ENCODE measurements at places on chromosomes 1 and 21.

DNA sequence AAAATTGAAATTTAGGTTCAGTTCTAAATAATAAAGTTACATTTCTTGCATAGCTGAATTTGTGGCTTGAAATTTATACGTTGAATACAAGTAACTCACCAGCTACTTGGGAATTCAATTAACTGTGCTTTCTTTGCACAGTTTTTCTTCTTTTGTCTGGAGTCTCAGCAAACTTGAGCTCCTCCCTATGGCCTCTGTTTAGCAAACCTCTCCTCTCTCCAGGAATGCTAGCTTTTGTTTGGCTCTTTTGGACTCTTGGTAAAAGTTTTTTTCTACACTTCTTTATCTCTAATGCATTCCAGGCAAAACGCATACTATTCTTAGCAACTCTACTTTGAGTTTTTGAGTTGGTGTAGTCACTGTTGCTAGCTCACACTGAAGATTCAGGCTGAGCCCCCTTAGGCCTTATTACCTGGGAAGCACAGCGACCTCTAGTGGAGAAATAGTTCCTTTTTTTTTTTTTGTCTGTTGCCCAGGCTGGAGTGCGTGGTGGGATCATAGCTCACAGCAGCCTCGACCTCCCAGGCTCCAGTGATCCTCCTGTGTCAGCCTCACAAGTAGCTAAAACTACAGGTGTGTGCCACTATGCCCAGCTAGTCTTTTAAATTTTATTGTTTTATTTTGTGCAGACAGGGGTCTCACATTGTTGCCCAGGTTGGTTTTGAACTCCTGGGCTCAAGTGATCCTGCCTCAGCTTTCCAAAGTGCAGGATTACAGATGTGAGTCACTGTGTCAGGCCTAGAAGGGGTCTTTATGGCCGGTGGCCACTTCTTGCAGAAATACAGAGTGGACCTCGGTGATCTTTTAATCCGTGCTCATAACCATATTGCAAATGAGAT lies 61.7 kb downstream of the CASQ2 start:
- ATAC-seq, result no peak

GRCh38 chr1:183989078-183989577 lies 48.4 kb downstream of the COLGALT2 start:
- ATAC-seq, result peak; percentile 95

DNA sequence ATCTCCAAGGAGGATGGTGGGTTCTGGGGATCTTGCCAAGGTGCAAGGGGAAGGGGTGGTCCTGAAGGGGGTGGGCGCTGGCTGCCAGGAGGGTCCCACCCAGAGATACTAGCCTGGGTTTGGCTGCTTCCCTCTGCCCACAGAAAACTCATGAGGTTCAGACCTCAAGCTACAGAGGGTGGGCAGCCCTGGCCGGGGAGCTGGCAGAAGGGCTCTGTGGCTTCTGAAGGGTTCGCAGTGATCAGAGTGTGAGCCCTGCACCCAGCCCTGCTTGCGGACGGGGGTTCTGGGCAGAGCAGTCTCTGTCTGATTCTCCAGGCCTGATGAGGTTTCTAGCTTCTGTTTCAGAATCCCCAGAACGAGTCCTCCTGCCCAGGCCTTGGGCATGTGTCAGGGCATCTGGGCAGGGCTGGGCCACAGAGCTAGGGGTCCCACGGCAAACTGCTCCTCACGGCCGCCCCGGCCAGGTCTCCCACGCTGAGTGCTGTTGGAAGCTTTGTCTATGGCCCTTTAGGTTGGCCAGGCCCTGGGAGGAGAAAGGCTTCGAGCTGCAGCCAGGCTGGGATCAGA lies 635 bp upstream of the MMEL1 start:
- ATAC-seq, result no peak

- ATAC-seq, result no peak
Observed at GRCh38 chr1:9107136-9107535, 21.8 kb downstream of the GPR157 start.

DNA sequence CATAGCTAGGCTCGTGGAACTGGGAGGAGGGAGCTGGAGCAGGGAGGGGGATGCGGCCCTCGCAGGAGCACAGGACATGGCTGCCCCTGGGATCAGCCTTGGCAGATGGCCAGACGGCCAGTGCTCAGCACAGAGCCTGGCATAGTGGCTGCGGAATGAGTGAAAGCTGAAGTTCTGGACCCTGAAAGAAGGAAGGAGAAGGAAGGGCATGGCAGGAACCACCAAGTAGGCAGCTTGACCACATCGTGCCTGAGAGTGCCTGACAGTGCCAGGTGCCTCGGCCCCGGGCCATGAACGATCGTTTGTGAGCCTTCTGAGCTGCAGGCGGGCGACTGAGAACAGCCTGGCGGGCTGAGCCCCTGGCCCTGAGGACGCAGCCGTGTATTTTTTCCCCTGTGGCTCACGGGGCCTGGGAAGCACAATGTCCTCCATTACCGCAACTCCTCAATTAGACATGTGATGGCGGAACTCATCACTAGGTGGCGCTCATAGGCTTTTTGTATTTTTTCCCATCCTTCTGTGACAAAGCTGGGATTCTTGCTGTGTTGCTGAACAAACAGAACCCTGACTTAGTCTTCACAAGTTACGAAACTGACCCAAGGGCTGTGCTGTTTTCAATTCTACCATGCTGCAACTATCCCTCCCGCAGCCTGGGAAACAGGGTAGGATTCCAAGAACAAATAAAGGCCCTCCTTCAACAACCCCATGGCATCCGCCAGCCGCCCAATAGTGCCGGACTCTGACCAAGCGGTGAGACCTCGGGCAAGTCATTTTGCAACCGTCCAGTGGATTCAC lies 29.9 kb upstream of the TMEM61 start:
- ATAC-seq, result no peak

DNA sequence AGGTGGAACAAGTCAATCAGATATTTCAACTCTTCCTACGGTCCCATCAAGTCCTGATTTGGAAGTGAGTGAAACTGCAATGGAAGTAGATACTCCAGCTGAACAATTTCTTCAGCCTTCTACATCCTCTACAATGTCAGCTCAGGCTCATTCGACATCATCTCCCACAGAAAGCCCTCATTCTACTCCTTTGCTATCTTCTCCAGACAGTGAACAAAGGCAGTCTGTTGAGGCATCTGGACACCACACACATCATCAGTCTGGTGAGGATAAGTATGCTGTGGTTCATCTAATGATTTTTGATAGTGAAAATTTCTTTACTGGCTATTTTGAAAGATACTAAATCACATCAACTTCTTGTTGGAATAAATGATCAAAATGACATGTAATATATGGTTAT lies 67.7 kb upstream of the MPC2 start:
- ATAC-seq, result no peak

DNA sequence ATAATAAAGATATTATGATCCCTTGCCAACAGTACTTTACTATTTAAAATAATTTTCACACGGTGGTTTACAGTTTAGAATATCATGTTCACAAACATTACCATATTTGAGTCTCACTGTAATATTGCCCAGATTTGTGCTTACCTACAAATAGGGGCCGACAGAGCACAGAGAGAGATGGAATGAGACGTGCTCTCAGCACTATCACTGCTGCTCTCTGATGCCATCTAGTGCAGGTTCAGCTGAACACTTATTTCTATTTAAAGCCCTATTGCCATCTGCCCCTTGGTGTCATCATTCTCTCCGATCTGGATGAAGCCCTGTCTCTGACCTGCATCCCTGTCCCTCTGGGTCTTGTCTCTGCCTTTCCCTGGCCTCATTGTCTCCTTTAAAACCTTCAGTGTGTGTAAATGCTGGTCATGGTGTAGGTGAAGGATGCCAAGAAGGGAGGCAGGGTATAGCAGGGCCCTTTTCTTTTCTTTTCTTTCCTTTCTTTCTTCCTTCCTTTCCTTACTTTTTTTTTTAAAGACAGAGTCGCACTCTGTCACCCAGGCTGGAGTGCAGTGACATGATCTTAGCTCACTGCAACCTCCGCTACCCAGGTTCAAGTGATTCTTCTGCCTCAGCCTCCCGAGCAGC lies 6.9 kb upstream of the GPATCH4 start:
- ATAC-seq, result peak; percentile 88

GRCh38 chr1:11731691-11732283 lies 4.1 kb upstream of the AGTRAP start:
- ATAC-seq, result no peak

DNA sequence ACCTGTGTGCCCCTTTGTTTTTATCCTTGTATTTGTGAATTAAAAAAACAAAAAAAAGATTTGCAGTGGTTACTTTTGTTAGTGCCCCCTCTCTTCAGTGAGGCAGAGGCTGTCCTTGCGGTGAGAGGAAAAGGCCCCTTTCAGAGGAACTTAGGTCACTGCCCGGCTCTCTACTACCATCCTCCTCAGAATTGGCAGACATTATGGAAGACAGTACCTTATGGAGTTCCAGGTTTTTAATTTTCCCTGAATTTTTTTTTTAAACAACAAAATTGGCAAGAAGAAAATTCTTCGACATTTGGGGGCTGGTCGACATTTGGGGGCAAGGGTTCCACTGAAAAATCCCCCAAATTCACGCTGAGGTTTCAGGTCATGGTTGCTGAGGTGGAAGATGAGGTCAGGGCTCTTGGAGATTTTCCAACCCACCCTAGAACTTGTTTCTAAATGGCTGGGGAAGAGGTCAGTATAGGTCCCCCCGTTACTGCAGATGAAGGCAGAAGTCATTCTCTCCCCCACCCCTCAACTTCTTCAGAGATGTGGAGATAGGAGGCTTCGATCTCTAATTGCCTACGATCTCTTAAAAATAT lies 5.3 kb downstream of the RXFP4 start:
- ATAC-seq, result peak; percentile 53

GRCh38 chr1:241551759-241552638 lies 19.8 kb downstream of the KMO start:
- ATAC-seq, result peak; percentile 94

- no peak for ATAC-seq
Observed at GRCh38 chr1:182359645-182360044, 31.9 kb downstream of the GLUL start.

- no peak for ATAC-seq
Observed at GRCh38 chr21:27380303-27380702, 413.4 kb upstream of the ADAMTS5 start.

GRCh38 chr1:222098404-222098803 lies 356.5 kb upstream of the DUSP10 start:
- ATAC-seq, result no peak

GRCh38 chr1:207698822-207699483 lies 52.9 kb upstream of the CD46 start:
- no peak for ATAC-seq

DNA sequence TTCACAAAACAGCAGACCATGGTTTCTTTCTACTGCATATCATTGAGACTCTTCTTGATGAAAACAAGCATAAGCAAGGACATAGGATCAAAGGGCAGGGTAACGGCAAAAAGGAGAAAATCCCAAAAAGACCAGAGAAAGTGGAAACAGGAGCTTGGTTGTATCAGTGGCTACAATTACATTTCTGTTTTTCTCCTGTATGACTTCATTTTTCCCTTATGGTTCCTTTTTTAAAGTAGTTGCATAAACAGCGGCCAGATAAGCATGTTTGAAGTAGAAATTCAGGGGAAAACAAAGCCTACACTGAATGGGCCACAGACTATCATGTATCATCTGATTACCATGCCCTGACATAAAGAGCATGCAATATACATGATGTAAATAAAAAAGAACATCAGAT lies 4.6 kb downstream of the EGLN1 start:
- no peak for ATAC-seq

- ATAC-seq, result peak; percentile 79
Observed at GRCh38 chr1:109877317-109877771, 33.3 kb upstream of the CSF1 start.

GRCh38 chr1:66213491-66213890 lies 320.5 kb upstream of the SGIP1 start:
- no peak for ATAC-seq

- peak; percentile 3 for ATAC-seq
Observed at GRCh38 chr1:207964195-207964966, 53.5 kb upstream of the CD34 start.

DNA sequence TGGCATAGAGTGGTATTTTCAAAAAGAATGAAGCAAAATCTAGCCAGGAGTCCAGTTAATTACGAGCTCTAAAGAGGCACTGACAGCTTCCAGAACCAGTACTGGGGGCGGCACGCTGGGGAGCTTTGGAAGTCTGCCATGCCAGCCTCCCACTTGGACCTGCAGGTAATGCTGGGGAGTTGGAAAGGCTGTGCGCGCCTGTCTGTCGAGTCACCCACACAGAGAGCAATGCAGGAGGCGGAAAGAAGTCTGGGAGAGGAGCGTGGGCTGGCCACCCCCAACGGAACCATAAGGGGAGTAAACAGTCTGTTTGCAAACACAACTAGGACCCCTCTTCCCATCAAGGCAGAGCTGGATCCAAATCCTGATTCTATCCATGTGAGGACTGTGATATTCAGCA lies 84.5 kb downstream of the BEND5 start:
- no peak for ATAC-seq

- no peak for ATAC-seq
Observed at GRCh38 chr1:13801232-13801631, 101.2 kb downstream of the PRDM2 start.

- ATAC-seq, result peak; percentile 14
Observed at GRCh38 chr1:230827801-230828200, 40.5 kb downstream of the C1orf198 start.

DNA sequence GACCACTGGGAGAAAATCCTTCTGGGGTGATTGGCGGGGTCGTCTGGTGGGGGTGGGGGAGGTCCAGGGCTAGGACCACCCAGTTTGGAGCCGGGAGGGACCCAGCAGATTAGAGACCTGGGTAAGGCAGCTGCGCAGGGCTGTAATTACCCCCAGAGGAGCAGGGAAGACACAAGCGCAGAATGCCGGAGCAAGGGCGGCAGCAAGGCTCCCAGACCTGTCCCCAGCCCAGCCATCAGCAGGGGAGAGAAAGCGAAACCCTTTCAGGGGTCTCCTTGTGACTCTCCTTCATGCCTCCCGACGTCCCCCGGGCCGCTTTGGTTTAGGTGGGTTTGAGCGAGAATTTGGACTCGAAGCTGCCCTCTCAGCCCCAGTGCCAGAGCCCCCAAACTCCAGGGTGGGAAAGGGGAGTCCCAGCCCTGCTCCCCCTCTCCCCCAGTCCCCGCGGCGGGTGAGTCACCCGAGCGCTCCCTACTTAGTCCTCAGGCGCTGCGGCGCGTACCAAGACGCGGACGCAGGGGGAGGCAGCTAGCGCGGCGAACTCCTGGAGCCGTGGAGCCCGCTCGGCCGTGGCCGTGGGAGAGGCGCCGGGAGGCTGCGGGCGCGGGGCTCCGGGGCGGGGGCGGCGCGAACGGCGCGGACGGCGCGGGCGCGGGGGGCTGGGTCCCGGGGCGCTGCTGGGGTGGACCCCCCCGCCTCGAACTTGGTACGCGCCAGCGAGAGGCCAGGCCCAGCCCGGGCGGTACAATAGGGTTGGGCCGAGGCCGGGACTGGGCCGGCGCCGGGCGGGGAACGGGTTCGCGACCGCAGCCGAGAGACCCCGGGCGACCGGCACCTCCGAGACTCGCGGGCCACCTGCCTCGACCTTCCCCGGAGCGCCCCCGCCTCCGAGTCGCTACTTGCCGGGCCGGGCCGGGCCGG lies at the start of gene MAP7D1:
Gene MAP7D1, plus strand, starts transcription at position 753 of the 921 bp plus-strand sequence. CDS start 258 bp downstream, outside the sequence.
- peak; percentile 91 for ATAC-seq

All from stimulated activated memory B cell treated with anti-CD40 and anti-IgM and Interleukin-4, amounts not matched to agents 10 μg/mL and 1 μg/mL and 100 μg/mL, for 72 hours (primary cell).